ENCODE measurements at places on chromosomes 5 and 9.

DNA sequence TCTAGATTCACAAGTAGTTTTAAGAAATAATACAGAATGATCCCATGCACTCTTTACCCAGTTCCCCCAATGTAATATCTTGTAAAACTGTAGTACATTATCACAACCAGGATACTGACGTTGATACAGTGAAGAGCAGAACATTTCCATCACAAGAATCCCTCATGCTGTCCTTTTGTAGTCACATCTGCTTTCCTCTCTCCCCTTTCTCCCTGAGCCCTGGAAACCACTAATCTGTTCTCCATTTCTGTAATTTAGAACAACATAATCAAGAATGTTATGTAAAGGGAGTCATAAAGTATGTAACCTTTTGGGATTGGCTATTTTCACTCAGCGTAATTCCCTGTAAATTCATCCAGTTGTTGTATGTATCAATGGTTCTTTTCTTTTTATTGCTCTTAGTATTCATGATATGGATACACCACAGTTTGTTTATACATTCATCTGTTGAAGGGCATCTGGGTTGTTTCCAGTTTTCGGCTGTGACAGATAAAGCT is 61.1 kb downstream of the ERCC6L2 start:
- H3K4me3 ChIP-seq, result no peak overlapping the region
- no peak for DNase-seq
- H3K4me1 ChIP-seq, result no peaks in the 10 kb centered on the region
- H3K27me3 ChIP-seq, result no peaks in the 10 kb centered on the region

GRCh38 chr5:141373673-141374317 is at the start of gene PCDHGA6:
Gene PCDHGA6 (plus strand): TSS chr5:141373891. CDS start chr5:141374084, 193 bp downstream.
- H3K27me3 ChIP-seq, result peaks cover 32% of the 10 kb centered on the region
- H3K4me1 ChIP-seq, result peaks cover 16% of the 10 kb centered on the region
- peak within 1 kb of the TSS; percentile 41 for H3K4me3 ChIP-seq
- peaks cover 7% of the 10 kb centered on the region for H3K36me3 ChIP-seq
- H3K27ac ChIP-seq, result no peak within 1 kb of the TSS
- DNase-seq, result no peak

DNA sequence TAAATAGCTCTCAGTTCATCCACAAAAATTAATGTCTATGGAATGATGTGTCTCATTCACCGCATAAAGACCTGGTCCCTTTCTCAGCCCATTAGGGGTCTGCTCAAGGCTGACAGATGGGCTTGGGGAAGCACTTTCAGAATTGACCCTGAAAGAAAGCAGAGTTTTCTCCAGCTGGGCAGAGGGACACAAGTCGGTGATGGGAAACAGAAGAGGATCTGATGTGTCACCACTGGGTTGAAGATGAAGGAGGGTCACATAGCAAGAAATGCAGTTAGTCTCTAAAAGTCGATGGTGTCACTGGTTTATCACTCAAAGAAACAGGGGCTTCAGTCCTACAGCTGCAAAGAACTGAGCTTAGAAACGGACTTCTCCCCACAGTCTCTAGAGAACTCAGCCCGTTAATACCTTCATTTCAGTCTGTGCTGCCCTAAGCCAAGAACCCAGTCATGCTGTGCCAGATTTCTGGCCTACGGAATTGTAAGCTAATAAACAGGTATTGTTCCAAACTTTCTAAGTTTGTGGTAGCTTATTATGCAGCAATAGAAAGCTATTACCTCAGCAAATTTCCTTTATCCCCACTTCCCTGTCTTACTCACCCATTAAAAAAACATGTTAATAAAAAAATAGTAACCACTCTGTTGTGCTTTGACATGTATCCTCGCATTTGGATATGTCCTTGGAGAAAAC is 64.6 kb downstream of the ADAMTS12 start:
- no peak for DNase-seq
- peaks cover 2% of the 10 kb centered on the region for H3K27me3 ChIP-seq
- H3K27ac ChIP-seq, result no peak overlapping the region

GRCh38 chr5:17413691-17414090 is 84.3 kb upstream of the TAF11L2 start:
- H3K36me3 ChIP-seq, result no peaks in the 10 kb centered on the region
- H3K4me1 ChIP-seq, result no peaks in the 10 kb centered on the region
- no peak for DNase-seq
- no peak overlapping the region for H3K4me3 ChIP-seq
- H3K27me3 ChIP-seq, result no peaks in the 10 kb centered on the region

DNA sequence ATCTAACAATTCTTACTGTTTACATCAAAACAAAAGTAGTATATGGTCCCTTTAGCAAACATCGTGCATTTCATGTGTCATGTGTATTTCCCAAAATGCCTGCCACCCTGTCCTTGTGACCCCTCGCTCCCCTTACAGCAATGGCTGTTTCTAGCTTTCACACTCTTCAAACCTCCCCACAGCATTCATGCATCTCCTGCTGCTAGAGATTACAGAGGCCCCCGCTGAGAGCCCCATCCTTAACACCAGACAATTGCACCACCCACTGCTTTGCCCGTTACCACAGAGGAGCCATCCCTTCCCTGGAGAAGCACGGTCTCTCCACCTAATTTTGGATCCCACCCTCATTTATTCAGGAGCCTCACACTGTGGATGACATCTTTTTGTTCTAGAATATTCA is 149.7 kb upstream of the IRX4 start:
- no peak for DNase-seq
- H3K4me1 ChIP-seq, result no peaks in the 10 kb centered on the region
- H3K27ac ChIP-seq, result no peak overlapping the region
- H3K4me3 ChIP-seq, result no peak overlapping the region

DNA sequence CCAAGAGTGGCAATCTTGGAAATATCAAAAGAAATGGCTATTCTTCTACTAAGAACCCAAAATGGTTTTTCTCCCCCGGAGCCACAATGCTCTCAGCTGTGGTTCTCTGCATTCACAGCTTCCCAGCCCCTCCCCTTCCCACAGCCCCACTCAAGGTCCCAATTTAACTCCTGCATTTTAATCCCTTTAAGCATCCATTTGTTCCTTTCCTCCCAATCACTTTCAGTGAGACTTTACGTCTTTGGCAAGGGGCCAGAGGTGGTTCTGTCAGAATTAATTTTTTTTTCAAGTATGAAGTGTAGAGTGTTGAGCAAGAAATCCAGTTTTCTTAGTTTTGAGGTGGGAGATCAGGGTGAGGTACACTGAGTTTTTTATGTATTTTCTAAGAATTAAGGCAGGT is 256.9 kb downstream of the GLIS3 start:
- H3K4me1 ChIP-seq, result no peaks in the 10 kb centered on the region
- no peaks in the 10 kb centered on the region for H3K36me3 ChIP-seq

- no peaks in the 10 kb centered on the region for H3K4me1 ChIP-seq
- no peak overlapping the region for H3K27ac ChIP-seq
- no peaks in the 10 kb centered on the region for H3K36me3 ChIP-seq
- DNase-seq, result no peak
- H3K27me3 ChIP-seq, result peaks cover 2% of the 10 kb centered on the region
Observed at GRCh38 chr9:22100626-22101025, 91.5 kb upstream of the CDKN2B start.

DNA sequence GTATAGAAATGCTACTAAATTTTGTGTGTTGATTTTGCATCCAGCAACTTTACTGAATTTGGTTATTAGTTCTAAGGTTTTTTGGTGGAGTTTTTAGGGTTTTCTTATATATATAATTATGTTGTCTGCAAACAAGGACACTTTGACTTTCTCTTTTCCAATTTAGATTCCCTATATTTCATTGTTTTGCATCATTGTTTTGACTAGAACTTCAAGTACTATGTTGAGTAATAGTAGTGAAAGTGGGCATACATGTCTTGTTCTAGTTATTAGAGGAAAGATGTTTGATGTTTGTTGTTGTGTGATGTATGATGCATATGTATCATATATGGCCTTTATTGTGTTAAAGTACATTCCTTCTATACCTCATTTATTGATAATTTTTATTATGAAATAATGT is 362.3 kb upstream of the PRR16 start:
- no peak for DNase-seq
- no peak overlapping the region for H3K27ac ChIP-seq
- no peak overlapping the region for H3K4me3 ChIP-seq
- no peaks in the 10 kb centered on the region for H3K27me3 ChIP-seq
- H3K36me3 ChIP-seq, result no peaks in the 10 kb centered on the region
- peaks cover 15% of the 10 kb centered on the region for H3K4me1 ChIP-seq

DNA sequence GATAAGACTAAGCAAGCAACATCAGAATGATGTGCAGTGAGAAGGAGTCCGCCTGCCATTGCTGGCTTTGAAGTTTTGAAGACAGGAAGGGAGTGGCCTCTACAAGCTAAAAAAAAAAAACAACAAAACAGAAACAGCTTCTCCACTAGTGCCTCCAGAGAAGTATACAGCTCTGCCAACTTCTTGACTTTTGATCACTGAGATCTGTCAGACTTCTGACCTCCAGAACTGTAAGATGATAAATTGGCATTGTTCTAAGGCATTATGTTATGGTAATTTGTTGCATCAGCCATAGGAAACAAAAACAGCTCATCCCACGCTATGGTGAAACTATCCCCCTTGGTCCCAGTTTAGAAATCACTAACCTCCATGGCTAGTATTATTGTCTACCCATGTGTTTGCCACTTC is 131.0 kb upstream of the VCAN start:
- H3K27ac ChIP-seq, result no peak overlapping the region
- peaks cover under 1% of the 10 kb centered on the region for H3K36me3 ChIP-seq
- H3K27me3 ChIP-seq, result no peaks in the 10 kb centered on the region
- H3K4me1 ChIP-seq, result peaks cover 15% of the 10 kb centered on the region

DNA sequence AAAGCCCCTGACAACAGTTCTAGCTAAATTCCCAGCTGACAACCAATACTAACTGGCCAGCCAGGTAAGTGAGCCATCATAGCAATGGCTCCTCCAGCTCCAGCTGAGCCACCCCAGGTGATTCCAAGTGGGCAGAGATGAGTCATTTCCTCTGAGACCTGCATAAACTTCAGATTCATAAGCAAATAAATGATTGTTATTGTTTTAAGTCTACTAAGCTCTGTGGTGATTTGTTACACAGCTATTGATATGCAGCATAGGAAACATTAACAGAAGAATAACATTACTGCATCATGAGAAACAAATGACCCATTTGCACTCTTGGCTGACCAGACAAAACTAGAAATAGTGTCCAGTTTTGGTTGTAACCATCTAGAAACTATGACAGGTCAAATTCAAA is 60.3 kb downstream of the TTC39B start:
- H3K4me3 ChIP-seq, result no peak overlapping the region
- no peak overlapping the region for H3K27ac ChIP-seq
- no peak for DNase-seq
- peaks cover 54% of the 10 kb centered on the region for H3K4me1 ChIP-seq
- peaks cover 13% of the 10 kb centered on the region for H3K36me3 ChIP-seq
- H3K27me3 ChIP-seq, result no peaks in the 10 kb centered on the region

GRCh38 chr5:81405126-81405891 is 11.4 kb upstream of the ACOT12 start:
- no peaks in the 10 kb centered on the region for H3K4me1 ChIP-seq
- H3K27ac ChIP-seq, result no peak overlapping the region
- no peak for DNase-seq

- DNase-seq, result no peak
- no peaks in the 10 kb centered on the region for H3K4me1 ChIP-seq
- H3K4me3 ChIP-seq, result no peak overlapping the region
- H3K36me3 ChIP-seq, result no peaks in the 10 kb centered on the region
- H3K27me3 ChIP-seq, result peaks cover 4% of the 10 kb centered on the region
Observed at GRCh38 chr9:108534741-108535140, 321.0 kb downstream of the ACTL7B start.

Data from immature natural killer cell (primary cell).